ENCODE measurements at places on chromosomes 4 and X. TPM values are rescaled to one million over a fixed set of nuclear protein-coding genes. Genes with fewer than 3 reads are reported as not detected.

- ATAC-seq: no peak
Measured at GRCh38 chrX:112696481-112696880, 16.7 kb upstream of the LHFPL1 start.

GRCh38 chr4:3440011-3440410 is 1.8 kb upstream of the HGFAC start:
- ATAC-seq: no peak

DNA sequence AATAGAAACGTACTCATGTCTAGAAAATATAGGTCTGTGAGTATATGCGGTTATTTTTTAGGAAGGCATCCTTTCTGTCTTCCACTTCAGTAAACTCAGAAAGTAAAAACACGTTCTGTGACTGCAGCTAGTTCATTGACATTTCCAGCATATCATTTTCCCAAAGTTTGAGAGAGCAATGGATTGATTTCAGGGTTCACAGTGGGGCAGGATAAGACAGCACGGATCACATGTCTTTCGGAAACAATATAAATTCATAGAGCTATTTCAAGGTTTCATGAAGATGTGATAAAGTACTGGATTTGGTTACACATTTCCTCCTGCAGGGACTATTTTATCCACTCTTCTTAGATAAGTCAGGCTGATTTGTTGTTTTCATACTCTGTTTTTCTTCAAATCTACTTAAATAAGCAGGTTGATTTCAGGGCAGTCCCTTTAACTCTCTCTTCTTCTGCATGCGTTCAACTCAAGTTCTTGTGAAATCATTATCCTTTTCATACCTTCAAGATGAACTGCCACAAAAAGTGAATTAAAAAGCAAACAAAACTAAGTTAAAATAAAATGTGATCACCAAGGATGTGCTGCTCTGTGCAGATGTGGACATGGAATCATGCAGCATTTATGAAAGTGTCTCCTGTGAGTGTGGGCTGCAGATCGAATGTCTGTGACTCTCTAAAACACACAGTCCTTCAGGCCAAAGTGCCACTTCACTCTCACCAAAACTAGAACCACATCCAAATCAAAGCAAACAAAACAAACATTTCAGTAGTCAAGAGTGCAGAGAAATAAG is 187.7 kb downstream of the UNC5C start:
- ATAC-seq: no peak

DNA sequence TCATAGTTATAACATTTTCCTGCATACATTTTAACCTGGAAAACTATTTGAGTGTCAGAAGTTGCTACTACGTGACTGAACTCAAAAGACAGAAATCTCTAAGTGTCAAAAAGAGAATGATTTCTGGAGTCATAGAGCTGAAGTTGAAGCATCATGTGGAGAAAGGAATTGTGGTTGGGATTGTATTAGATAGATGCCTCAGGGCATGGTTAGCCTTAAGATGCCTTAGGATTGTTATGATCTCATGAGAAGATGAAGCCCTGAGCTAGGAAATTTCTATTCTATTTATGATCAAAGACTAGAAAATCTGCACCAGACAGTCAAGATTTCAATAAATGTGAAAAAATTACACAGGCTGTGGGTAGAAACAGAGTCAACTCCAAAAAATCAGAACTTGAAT is 20.2 kb downstream of the EPGN start:
- no peak for ATAC-seq

DNA sequence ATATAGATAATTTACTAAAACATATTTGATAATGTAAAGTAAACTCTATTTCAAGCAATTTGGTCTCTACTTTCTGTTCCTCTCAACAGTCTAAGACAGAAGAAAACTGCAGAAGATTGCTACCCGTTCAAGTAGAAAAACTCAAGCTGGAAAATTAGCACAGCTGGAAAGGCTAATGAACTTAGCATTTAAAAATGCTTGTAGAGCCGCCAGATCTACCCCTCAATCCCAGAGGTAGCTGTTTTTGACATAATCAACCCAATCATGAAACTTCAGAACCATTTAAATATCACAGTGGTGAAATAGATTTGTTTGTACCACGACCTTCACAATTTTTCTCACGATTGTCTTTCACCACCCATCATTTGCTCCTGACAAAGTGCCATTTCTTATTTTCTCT is 479.5 kb downstream of the SPRY1 start:
- no peak for ATAC-seq

GRCh38 chr4:104424475-104424941 is 70.2 kb downstream of the CXXC4 start:
- no peak for ATAC-seq

DNA sequence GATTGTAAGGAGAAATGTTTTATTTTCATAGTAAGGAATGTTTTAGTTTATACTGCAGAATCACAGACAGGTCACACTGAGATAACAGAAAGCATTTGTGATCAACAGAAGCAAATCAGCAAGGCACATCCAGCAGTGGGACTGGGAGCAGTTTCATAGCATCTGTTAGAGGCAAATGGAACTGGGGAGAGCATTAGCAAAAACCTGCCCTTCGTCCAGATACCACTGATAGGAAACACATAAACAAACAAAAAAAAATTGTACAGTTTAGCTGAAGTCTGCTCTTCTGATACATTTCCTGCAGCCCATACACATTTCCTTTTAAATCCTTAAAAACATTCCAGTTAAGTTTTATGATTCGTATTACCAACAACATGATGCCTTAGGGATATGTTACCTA is 374.3 kb downstream of the PCDH7 start:
- ATAC-seq: no peak

DNA sequence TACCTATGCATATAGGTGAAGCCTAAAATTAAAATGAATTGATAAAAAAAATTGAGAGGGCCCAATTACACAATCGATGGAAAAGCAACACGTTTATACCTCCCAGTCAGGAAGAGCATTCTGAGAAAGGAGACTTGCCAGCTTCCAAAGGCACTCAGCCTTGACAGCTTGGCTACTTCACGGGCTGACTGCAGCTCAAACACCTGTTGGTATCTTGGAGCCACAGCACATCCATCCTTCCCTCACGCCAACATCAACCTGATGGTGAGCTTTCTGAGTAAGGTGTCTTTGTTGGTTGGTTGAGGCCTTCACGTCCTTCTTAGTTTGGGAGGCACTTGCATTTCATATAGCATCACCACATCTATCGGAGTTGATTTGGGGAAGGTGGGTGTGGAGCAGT is 598.9 kb upstream of the DIPK2B start:
- no peak for ATAC-seq

GRCh38 chr4:121112530-121112929 is 40.2 kb upstream of the NDNF start:
- no peak for ATAC-seq

DNA sequence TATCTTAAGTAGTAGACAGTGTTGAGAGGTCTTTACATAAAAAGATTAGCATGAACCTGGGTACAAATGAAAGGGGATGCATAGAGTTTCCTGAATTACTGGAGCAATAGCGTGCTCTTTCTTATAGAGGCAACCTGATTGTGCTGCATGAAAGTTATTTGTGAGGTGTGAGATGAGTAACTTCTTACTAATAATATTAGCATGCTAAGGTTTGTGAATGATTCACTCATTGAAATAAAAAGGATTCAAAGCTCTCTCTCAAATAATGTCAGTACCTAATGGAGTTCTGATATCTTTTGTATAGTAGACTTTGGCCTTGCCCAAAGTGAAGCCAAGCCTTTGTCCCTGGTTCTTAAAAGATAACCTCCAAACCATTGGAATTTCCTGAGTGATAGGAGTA is 131.0 kb upstream of the CXXC4 start:
- no peak for ATAC-seq

- ATAC-seq: no peak
Measured at GRCh38 chr4:100805538-100805937, 287.7 kb upstream of the EMCN start.

DNA sequence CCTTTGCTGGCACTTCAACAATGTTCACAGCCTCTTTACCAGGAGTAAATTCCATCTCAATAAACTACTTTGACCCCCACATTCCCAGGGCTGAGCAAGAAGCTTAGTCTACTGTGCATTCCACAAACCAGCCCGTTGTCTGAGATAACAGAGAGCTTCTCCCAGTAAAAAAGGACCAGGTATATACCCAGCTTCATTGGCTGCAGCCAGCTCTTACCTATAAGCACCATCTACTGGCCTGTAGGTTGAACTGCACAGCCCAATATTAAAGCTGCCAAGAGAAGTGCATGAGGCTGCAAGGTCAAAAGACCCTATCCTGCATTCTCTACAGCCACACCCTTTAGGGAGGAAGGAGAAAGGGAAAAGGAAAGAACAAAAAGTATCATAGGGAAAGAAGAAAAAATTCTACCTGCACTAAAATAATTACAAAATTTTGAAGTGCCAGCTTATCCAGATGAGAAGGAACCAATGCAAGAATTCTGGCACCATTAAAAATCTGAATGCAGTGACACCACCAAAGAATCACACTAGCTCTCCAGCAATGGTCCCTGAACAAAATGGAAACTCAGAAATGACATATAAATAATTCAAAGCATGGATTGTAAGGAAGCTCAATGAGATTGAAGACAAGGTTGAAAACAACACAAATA is 45.7 kb upstream of the INTU start:
- ATAC-seq: peak; percentile 60

GRCh38 chr4:83748711-83749110 is 212.8 kb downstream of the GPAT3 start:
- no peak for ATAC-seq

GRCh38 chrX:369563-370101 is 17.1 kb downstream of the PPP2R3B start:
- no peak for ATAC-seq

- no peak for ATAC-seq
Measured at GRCh38 chrX:150308532-150309157, 54.5 kb upstream of the MAMLD1 start.

DNA sequence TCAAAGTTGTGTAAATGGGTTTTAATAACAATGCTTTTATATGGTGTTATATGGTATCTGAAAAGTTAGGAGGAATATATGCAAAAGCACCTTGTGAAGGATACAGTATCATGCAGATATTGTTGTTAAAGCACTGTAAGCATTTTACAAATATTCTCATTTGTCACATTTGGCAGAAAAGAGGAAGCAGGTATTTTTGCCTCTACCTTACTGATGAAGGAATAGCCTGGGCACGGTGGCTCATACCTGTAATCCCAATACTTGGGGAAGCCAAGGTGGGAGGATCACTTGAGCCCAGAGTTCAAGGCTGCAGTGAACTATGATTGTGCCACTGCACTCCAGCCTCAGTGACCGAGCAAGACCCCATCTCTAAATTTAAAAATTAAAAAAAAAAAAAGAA is 12.2 kb upstream of the GDPD2 start:
- ATAC-seq: no peak

GRCh38 chr4:10576236-10576635 is 108.3 kb downstream of the CLNK start:
- ATAC-seq: no peak

DNA sequence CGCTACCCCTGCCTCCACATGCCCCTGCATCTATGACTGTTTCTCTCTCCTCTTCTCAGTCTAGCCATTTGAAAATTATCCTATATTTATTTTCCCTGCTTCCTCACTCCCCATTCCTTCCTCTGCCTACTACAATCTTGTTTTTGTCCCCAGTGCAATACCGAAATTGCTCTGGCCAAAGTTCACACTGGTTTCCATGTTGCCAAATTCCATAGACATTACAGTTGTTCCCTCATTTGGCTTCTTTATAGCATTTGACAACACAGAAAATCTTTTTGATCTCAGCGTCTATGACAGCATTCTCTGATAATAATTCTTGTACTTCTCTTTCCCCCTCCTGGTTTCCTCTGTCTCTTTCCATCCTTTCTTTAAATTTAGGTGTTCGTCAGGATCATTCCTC is 99.4 kb downstream of the GPR82 start:
- no peak for ATAC-seq

DNA sequence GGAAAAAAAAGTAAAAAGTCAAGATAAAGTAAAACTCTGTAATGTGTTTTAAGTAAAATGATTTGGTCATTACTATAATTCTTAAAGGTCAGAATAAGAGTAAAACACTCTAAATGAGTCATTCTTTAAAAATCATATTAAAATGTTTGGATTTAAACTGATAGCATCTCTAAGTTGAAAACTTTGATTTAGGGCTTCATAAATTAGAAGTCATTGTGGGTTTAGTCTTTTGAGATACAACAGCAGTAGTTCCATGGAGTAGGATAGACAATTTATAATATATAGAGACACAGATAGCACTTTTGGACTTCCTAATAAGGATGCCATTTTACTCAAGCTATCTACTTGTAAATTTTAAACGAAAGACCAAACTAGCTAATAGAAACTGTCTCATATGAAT is 77.1 kb upstream of the PABPC4L start:
- ATAC-seq: no peak

DNA sequence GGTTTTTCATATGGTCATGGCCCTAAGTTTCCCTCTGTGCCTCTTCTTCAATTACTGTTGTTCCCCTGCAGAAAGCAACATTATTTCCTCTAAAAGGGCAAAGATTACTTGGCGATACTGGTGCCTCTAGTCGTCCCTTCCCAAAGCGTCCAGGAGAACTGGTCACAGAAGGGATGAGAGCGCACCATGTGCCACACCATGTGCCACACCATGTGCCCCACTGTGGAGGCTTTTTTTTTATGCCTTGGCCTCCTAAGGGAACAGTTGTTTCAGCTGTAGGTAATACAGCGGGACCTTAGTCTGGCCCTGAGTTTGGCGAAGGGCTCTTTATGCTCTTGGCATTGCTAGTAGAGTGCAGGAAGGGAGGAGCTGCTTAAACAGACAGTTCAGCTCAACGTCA is 11.5 kb upstream of the FGG start:
- ATAC-seq: no peak

TRIM75 gene
- not detected for total RNA-seq

TMEM187 gene
- 5.1 TPM for total RNA-seq

TEX13A gene
- total RNA-seq: not detected

UGT8 gene
- 1.1 TPM for total RNA-seq

BCLAF3 gene
- total RNA-seq: 5.2 TPM

CLGN gene
- 1.2 TPM for total RNA-seq

ANAPC4 gene
- 19.9 TPM for total RNA-seq

CDKN2AIP gene
- 17.8 TPM for total RNA-seq

ODAM gene
- total RNA-seq: not detected

USP11 gene
- total RNA-seq: 13.2 TPM

CT45A2 gene
- total RNA-seq: not detected

ADGRG2 gene
- 0.16 TPM for total RNA-seq
